ENCODE measurements at places on chromosomes 3 and 15. TPM values are rescaled to one million over a fixed set of nuclear protein-coding genes. Genes with fewer than 3 reads are reported as not detected.

GRCh38 chr3:116618138-116618537 is 91.4 kb upstream of the TUSC7 start:
- no peak for DNase-seq

DNA sequence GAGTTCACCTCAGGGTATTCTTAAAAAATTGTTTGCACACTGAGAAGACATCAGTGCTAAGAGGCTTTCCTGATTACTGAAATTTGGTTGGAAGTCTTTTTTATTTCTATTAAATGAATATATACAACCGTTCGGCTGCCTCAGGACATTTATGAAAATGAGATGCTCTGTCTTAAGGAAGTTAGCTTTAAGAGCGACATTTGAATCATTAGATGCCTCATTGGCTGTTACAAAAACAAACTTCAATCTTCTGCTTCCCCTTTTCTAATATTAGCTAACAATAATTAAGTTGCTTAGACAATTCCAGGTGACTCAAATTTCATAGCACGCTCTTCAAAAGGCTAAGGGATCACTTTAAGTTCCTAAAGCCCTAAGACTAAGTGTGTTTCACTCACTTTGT is 673.7 kb downstream of the FHIT start:
- no peak for DNase-seq

Gene ARL6IP5
- 41.4 TPM for total RNA-seq

Gene FETUB
- total RNA-seq, result not detected

Gene CHP1
- total RNA-seq, result 81.7 TPM

Gene HHATL
- total RNA-seq, result not detected

All from M059J (cell line).